Stimulated activated CD8-positive, alpha-beta memory T cell treated with anti-CD3 and anti-CD28 coated beads, Interleukin-4, amount 100 ng/mL, for 1 hour (primary cell): ENCODE measurements at places on chromosomes 1 and 21.

GRCh38 chr1:63943393-63943792 is 169.6 kb downstream of the ROR1 start:
- no peak for DNase-seq

- DNase-seq, result no peak
Measured at GRCh38 chr1:76802094-76802493, 65.2 kb upstream of the ST6GALNAC5 start.

DNA sequence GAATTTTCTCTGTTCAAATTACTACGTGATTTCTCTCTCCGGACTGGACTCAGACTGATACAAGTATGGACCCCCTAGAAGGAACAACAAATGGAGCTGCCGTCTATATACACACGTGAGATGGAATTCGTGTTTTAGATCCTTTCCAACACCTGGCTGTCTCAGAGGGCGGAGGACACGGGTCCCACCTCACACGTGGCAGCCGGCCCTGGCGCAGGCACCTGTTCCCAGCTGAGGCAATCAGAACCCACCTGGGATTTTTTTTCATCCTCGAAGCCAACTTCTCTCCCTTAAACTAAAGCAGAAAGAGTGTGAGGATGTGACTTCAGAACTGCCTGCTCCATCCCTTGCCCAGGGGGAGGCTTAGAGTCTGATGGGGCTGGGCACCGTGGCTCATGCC is 34.1 kb upstream of the SCCPDH start:
- DNase-seq, result no peak

GRCh38 chr1:229117664-229118300 is 153.1 kb upstream of the RAB4A start:
- DNase-seq, result no peak

- peak; percentile 45 for DNase-seq
Measured at GRCh38 chr1:30749691-30750583, 7.6 kb downstream of the LAPTM5 start.

GRCh38 chr1:6462412-6463119 is 3.4 kb downstream of the TNFRSF25 start:
- no peak for DNase-seq

DNA sequence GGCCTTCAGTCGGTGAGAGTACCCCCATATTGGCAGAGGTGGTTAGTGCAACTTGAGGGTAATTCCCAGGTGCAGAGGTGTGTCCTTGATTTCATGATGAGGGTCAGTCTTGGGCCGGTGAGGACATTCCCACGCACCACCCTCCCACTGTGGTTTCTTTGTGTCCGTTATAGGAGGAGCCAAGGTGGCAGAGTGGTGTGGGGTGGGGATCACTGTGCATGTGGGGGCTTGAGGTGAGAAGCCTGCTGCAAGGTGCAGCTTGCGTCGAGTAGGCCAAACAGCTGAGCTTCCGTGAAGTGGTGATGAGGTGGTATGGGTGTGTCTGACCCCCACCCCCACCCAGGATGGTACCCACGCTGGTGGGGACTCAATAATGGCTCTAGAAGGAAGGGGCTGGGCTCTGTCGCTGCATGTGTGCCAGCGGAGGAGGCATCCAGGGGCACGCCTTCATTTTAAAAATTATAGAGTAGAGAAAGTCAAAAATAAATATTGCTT is 6.2 kb downstream of the PTPRF start:
- DNase-seq, result no peak

DNA sequence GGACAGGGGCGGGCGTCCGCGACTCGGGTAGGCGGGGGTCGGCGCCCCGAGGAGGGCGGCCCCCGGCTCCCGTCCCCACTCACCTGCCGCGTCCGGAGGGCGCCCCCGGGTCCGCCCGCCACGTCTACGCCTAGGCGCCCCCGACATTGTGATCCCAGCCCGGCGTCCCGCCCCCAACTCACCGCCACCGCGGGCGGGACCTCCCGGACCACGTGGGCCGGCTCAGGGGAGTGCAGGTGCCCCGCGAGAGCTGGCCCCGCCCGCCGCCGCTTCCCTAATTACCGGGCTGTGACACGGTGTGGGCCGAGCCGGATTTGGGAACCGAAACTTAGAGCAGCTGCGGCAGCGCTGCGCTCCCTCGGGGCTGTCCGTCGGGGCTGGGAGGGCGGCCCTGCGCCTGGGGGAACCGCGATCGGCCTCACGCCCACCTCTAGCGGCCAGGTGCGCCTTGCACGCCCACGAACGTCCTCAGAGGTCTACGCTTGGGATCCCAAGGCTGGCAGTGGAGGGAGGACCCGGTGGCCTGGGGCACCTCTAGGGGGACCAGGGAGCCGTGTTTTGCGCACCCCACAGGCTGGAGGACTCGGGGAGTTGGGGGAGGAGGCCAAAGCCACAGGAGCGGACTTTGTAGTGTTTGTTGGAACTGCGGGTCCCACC is 521 bp upstream of the NADK start:
- peak; percentile 55 for DNase-seq

DNA sequence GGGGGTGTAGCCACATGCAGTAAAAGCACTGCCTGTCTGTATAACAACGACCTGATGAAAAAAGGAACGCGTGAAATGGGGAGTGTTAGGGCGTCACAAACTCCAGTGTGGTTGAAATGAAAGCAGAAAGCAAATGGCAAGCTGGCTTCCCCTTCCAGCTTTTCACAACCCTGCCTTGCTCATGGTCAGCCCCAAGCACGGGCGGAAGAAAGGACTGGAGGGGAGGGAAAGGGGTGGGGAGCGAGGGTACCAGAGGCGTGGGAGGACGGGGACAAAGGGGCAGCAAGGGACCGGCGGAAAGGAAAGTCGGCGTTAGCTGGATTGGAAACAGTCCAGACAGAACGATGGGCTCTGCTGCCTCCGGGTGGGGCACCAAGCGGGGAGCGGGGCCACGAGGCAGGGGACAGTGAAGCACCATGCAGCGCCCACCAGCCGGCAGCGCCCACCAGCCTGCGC is 9.6 kb downstream of the VPS26C start:
- DNase-seq, result no peak

GRCh38 chr1:67514786-67515185 is 84.6 kb upstream of the SERBP1 start:
- DNase-seq, result no peak

GRCh38 chr1:24254783-24255182 is 64.4 kb upstream of the GRHL3 start:
- no peak for DNase-seq
